ENCODE measurements at places on chromosomes 2 and 18. TPM values are rescaled to one million over a fixed set of nuclear protein-coding genes. Genes with fewer than 3 reads are reported as not detected.

DNA sequence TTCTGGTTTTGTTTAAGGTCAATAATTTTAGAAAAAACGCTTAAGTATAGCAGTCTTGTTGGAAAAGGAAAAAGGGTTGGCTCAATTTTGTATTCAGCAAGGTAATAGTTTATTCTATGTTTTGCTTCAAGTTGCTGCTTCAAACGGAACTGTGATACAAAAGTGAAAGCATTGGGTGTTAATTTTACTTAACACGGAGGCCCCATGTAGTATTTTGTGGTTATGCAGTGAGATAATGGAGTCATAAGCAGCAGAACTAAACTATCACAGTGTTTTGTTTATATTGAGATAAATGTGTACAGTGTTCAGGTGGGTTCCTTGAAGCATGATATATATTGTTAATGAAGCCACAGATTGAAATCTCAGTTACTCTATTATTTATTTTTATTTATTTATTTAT is 67.0 kb upstream of the LYPD6B start:
- no peak overlapping the region for H3K4me3 ChIP-seq
- no peak for DNase-seq
- no peaks in the 10 kb centered on the region for H3K4me1 ChIP-seq
- no peak overlapping the region for H3K27ac ChIP-seq
- H3K27me3 ChIP-seq = no peaks in the 10 kb centered on the region

The IGFBP2 gene
- total RNA-seq = 9.4 TPM

- no peaks in the 10 kb centered on the region for H3K36me3 ChIP-seq
- no peaks in the 10 kb centered on the region for H3K27me3 ChIP-seq
- DNase-seq = peak; percentile 34
Measured at GRCh38 chr18:79778291-79778791, 19.4 kb upstream of the KCNG2 start.

GRCh38 chr18:56560992-56561391 is 77.4 kb downstream of the TXNL1 start:
- no peaks in the 10 kb centered on the region for H3K36me3 ChIP-seq
- H3K4me3 ChIP-seq = no peak overlapping the region
- H3K27me3 ChIP-seq = no peaks in the 10 kb centered on the region

GRCh38 chr2:240597419-240598181 is 11.1 kb downstream of the CAPN10 start:
- H3K4me1 ChIP-seq = peaks cover 10% of the 10 kb centered on the region

The PCARE gene
- total RNA-seq = 0.39 TPM

- DNase-seq = no peak
- H3K4me3 ChIP-seq = no peak overlapping the region
- H3K27me3 ChIP-seq = peaks cover 54% of the 10 kb centered on the region
- peaks cover 4% of the 10 kb centered on the region for H3K4me1 ChIP-seq
Measured at GRCh38 chr2:20668871-20669475, 2.0 kb downstream of the GDF7 start.

DNA sequence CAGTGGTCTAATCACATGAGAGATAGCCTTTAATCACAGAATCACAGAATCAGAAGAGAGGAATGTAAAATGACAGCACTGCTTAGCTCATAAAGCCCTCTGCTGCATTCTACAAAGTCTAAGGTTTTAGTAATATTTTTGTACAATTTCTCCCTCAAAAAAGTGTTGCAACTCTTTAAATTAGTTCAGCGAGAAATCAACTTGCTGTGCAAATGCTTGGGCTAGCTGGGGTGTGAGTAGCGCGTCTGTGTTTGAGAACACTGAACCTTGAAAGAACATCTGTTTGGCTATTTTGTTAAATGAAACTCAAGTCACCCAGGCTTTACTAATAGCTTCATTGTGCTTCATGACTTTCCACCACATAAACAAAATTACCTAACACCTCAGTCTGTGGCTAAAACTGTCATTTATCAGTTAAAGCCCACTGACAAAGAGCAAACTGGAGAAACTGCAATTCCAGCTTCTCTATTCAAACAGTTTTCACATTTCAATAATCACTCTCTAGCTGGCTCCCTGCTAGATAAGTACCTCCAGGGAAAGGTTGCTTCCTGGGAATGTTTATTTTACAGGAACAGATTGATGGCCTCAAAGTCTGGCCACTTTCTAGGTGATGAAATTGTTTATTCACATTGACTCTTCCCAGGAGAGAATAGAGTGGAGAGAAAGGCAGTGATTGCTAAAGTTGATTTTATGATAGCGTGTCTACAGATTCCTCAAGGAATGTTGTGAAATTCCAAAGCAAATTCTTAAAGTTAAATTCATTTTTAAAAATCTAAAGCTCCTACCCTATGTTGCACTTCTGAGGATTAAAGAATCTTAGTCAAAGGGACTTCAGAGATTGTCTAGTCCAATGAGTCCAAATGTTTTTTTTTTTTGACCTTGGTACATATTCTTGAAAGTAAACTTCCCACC is 36.0 kb upstream of the STAT1 start:
- no peak overlapping the region for H3K4me3 ChIP-seq
- no peak for DNase-seq
- peaks cover 1% of the 10 kb centered on the region for H3K27me3 ChIP-seq
- no peaks in the 10 kb centered on the region for H3K36me3 ChIP-seq
- no peaks in the 10 kb centered on the region for H3K4me1 ChIP-seq
- H3K27ac ChIP-seq = no peak overlapping the region

- H3K36me3 ChIP-seq = no peaks in the 10 kb centered on the region
- no peaks in the 10 kb centered on the region for H3K4me1 ChIP-seq
- H3K27me3 ChIP-seq = no peaks in the 10 kb centered on the region
Measured at GRCh38 chr2:105244451-105244850, 2.9 kb downstream of the GPR45 start.

Measured in psoas muscle (tissue), 8 donors.